A549 (cell line): ENCODE measurements at places on chromosomes 3 and 15. TPM values are rescaled to one million over a fixed set of nuclear protein-coding genes. Genes with fewer than 3 reads are reported as not detected.

Gene NME9
- polyA plus RNA-seq = 0.20 TPM in 1 of 3 replicates, not detected in the others

Gene ILDR1
- not detected in 3 replicates for polyA plus RNA-seq

Gene HESX1
- 0.16 to 0.35 TPM (median 0.29 TPM) in 3 replicates for polyA plus RNA-seq

Gene CHDH
- polyA plus RNA-seq = 2.1 to 3.3 TPM (median 2.8 TPM) in 3 replicates

Gene TM4SF18
- 49.7 to 57.7 TPM (median 51.3 TPM) in 3 replicates for polyA plus RNA-seq

Gene CHRD
- 0.13 to 0.32 TPM (median 0.14 TPM) in 3 replicates for polyA plus RNA-seq

Gene SLC22A14
- polyA plus RNA-seq = 0.11 TPM in 1 of 3 replicates, not detected in the others
